ENCODE measurements at places on chromosomes 3 and 15.

DNA sequence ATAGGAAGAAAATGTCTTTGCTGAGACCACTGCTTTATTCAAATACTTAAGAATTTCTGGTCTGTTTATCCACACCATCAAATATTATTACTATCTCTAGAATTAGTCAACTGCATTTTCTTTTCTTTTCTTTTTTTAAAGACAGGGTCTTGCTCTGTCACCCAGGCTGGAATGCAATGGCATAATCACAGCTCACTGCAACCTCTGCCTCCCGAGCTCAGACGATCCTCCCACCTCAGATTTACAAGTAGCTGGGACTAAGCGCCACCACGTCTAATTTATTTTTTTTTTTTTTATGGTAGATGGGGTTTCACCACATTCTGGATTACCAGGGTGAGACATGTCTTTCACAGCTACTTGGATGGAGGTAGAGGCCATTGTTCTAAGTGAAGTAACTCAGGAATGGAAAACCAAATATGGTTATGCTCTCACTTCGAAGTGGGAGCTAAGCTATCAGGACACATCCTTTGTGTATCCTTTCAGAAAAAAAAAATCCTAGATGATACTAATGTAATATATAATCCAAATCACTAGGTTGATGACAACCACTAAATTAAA, 52.8 kb downstream of the STAG1 start:
- DNase-seq: no peak

DNA sequence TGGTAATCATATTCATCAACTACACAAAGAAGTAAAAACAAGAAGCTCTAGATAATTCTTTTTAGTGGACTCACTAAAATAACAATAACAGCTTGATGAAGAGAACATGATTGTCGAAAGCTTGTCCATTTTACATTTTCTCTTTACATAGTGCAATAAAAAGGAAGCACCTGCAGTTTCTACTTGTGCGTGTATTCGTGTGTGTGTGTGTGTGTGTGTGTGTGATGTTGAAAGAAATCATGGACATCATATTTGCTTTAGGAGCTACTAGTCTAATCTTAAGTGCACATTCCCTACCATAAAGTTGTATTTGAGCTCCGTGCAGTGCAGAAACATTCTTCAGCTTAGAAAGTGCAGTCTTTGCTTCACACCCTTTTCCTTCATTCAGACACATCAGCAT, 288.8 kb downstream of the ZBTB20 start:
- no peak for DNase-seq

DNA sequence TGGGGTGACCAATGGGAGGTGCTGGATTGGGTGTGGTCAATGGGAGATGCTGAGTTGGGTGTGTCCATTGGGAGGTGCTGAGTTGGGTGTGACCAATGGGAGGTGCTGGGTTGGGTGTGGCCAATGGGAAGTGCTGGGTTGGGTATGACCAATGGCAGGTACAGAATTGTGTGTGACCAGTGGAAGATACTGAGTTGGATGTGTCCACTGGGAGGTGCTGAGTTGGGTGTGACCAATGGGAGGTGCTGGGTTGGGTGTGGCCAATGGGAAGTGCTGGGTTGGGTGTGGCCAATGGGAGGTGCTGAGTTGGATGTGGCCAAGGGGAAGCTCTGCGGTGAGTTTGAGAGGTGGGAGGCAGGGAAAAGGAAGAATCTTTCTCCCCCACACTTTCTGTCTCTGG, 250.0 kb upstream of the PROK2 start:
- no peak for DNase-seq

DNA sequence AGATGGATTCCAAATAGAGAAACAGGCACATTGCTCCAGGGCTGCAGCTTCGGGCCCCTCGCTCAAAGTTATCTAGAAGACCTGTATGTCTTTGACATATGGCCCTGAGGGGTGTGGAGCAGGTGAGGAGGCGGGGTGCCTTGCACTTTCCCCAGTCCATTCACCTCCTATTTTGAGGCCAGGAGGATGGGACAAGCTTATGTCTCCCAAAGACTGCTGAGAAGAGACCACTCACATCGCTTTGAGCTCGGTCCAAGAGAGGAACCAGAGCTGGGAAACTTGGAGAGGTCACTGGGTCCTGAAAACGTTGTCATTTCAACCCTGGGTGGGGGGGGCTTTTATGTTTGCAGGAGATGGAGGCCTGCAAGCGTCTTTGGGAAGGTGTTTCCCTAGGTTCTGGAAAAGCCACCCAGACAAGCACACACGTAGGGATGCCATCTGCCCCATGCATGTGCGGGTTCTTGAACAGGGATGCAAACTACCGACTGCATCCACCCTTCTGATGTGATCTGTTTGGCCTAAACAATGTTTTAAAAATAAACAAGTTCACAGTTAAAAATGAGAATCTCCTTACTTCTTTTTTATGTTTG, 33.7 kb upstream of the SYNM start:
- DNase-seq: no peak

DNA sequence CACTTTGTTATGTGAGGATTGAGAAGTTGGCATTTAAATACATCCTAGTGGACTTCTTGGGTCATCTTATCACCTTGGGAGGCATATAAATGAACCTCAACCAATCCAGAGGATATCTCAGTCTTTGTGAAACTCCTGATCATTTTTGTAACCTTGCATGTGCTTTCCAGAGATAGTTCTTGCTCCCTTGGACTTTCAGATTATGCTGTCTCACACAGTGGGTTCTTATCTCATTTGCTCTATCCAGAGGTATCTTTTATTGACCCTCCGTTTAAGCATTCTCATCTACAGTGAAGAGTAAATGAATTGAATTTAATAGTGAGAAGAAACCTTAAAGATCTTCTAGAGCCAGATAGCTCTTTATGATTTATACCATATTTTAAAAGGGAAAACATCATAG, 10.4 kb downstream of the ARMC8 start:
- no peak for DNase-seq

GRCh38 chr3:142787719-142788118, 63.9 kb downstream of the TRPC1 start:
- no peak for DNase-seq

GRCh38 chr3:4078903-4079302, 224.3 kb upstream of the SETMAR start:
- no peak for DNase-seq

- no peak for DNase-seq
Observed at GRCh38 chr15:70274255-70274880, 176.7 kb upstream of the TLE3 start.

GRCh38 chr15:63040509-63040908, 2.0 kb upstream of the TPM1 start:
- DNase-seq: no peak

DNA sequence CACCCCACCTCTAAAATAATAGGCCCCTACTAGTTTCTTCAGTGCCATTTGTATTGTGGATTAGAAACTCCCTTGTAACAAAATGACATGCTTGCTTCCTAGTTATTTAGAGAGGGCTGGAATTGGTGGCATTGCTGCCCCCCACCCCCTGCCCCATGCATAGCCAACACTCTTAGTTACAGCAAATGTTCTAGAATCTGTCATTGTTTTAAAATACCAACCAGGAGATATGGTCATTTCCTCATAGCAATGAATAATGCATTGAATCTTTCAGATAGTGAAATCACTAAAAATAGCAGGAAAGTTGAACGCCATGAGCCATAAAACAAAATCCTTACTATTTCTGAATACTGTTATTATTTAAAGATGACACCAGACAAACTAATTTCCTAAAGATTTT, 292.5 kb downstream of the ARPP21 start:
- DNase-seq: no peak

GRCh38 chr3:21377071-21377769, 373.8 kb downstream of the ZNF385D start:
- DNase-seq: no peak
